Activated T-cell treated with anti-CD3 and anti-CD28 coated beads, Interleukin-2, amount 50 U/mL, for 4 hours (primary cell): ENCODE measurements at places on chromosomes 6 and 20. TPM values are rescaled to one million over a fixed set of nuclear protein-coding genes. Genes with fewer than 3 reads are reported as not detected.

DNA sequence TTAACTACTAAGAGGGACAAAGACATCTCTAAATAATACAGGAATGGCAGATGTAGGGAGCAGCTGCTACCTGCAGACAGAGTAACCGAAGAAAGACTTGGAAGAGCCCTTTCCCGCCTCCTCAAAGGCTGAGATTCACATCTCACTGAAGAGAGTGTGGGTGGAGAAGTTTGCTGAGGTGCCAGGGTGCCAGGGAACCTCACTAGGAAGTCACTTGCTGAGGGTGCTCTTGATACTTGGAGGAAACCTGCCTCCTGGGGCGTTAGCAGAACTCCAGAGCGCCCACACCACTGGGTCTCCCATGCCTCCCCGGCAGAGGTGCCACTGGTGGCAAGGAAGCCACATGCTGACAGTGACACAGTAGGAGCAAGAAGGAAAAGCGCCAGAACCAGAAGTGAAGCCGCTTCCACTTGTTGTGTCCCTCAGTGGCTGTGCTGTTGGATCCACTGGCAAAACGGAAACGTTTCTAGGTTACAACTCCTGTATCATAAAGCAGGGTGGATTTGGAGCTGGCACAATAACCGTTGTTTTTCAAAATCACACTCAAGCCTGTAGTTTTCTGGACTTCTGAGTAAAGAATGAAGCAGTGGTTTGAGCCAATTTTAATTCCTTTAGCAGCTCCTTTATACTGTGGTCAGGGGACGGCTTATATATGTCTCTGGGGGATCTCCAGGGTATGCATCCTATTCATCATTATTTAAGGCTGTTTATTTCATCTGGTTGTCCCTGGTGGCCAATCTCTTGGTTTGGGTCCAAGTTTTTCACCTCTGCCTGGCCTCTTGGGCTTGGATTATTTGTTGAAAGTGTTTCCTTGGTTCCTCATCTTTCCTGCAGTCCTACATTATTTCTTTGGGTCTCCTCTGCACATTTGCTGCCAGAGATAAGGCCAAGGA lies 64.5 kb downstream of the CDC5L start:
- no peak for DNase-seq

- no peak for DNase-seq
Observed at GRCh38 chr6:90230548-90231215, 66.0 kb downstream of the BACH2 start.

GPR6 gene
- total RNA-seq, result not detected

- no peak for DNase-seq
Observed at GRCh38 chr6:47319382-47319781, 9.7 kb upstream of the TNFRSF21 start.

GRCh38 chr6:163954088-163954775 lies 539.7 kb downstream of the QKI start:
- DNase-seq, result no peak

DNA sequence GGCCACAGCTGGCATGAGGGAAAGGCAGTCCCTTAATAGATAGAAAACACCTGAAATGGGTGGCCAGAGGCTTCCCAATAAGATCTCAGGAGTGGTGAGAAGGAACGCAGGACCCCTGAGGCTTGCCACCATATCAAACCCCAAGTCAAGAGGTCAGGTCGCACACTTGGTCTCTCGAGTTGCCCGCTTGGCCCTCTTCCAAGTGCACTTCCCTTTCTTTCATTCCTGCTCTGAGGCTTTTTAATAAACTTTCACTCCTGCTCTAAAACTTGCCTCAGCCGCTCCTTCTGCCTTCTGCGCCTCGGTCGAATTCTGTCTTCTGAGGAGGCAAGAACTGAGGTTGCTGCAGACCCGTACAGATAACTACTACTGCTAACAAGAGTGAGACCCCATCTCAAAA lies 64.2 kb downstream of the SLC2A10 start:
- DNase-seq, result no peak

ROS1 gene
- total RNA-seq, result 0.03 TPM

GRCh38 chr6:8066108-8066507 lies 1.9 kb upstream of the BLOC1S5 start:
- no peak for DNase-seq

DNA sequence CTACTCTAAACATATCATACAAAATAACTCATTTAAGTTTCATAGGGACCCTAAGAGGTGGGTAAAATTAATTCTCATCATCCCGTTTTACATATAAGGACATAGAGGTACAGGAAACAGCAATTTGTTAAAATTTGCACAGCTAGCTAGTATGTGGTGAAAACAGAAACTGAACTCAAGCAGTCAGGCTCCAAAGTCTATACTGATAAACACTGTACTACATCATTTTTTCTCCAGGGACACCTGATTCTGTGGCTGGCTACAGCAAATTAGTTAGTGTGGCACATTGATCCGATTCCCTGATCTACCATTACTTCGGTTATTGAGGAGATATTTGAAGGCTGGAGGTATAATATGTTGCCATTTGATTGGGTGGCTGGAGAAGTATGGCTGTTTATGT lies 36.2 kb upstream of the E2F3 start:
- no peak for DNase-seq

DNA sequence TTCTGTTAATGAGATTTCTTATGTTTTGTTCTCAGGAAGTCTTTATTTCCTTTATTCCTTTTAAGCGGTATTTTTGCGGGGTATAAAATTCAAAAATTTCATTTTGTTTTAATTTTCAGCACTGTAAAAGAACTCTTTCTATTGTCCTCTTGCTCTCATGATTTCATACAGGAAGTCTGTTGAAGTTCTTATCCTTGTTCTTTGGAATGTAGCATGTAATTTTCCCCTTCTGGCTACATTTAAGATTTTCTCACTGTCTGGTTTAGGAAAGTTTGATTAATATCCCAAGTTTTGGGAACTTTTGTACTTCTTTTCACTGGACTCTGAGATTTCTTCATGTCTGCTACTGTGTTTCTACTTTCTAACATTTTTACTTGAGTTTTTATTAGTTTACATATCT lies 581.4 kb upstream of the GJE1 start:
- no peak for DNase-seq

DNA sequence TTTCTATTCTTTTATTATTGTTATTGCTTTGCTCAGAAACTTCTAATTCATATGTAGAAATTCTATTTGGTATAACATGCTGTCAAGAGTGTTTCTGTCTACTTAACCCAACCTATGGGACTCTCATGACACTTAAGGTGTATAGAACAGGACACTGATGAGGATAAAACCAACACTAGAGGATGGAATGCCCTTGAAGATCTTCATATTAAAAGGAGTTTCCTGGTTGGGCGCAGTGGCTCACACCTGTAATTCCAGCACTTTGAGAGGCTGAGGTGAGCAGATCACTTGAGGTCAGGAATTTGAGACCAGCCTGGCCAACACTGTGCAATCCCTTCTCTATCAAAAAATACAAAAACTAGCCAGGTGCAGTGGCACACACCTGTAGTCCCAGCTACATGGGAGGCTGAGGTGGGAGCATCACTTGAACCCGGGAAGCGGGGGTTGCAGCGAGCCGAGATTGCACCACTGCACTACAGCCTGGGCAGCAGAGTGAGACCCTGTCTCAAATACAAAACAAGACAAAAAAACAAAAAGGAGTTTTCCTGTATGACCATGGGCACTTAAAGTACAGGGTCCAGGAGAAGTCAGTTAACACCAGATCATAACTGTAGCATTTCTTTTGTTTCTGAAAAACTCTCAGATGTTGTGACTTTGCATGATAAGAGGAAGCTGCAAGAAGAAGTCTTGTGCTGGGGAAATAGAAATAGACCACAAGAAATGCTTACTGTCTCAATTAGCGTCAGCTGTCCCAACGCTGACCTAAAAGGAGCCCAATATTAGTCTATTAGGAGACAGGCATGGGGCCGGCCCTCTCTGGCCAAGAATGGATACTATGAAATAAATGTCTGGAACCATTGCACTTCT lies 38.9 kb upstream of the CD2AP start:
- DNase-seq, result no peak

GRCh38 chr20:57705127-57705899 lies 4.5 kb downstream of the PMEPA1 start:
- no peak for DNase-seq
